ENCODE measurements at places on chromosomes 12 and 14.

DNA sequence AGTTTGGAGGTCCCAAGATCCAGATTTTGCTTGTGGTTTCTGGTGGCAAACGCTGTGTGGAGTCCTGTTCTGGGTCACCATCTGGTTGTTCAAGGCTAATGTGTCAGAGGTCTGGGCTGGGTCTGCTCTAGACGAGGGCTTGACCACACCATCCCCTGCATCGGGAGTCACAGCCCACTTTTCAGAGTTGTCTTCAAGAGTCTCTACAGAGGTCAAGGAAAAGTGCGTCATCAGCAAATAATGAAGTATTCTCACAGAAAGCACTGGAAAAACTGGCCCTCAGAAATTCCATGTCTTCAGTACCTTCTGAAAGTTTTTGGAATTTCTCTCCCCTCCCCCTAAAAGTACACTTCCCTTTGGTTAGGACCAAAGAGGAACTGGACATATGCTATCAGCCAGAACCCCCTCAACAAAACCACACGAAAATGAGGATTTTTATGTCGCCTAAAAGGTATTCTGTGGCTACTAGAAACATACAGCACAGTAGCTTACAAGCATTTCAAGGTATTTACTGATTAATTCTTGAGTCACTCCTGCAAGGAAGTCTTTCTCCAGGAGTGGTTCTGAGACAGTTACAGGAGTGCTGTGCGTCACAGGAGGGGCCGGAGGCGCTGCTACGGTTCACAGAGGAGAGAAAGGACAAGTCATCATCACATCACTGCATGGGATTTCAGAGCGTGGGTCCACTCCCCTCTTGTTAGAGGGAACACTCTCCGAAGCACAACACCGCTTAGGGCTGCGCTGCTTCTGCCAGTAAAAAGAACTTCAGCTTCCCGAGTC, 35.4 kb downstream of the RAD52 start:
- DNase-seq = peak; percentile 14

DNA sequence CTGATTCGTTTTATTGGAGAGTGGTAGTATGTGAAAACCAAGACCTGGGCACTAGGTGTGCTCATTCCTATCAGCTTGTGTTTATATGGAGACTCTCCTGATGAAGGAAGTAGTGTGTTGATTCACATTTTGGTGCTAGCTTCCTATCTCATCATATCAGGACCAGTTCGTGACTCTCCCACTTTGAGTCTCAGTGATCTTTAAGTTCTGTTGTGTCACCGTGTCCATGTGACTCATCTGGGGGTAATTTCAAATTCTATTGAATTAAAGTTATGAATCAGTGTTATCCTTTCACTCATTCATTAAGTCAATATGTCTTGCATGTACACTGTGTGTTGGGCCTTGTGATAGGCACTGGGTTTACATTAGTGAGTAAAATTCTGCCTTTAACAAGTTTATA, 180.2 kb downstream of the CACNA1C start:
- peak; percentile 73 for DNase-seq

- DNase-seq = no peak
Measured at GRCh38 chr12:104964856-104965205, 6.7 kb upstream of the SLC41A2 start.

GRCh38 chr14:29648045-29648444, 279.6 kb downstream of the PRKD1 start:
- DNase-seq = no peak

- DNase-seq = no peak
Measured at GRCh38 chr12:76859611-76860010, 19.2 kb downstream of the CSRP2 start.

Data from fibroblast of skin of scalp (primary cell).